A549 treated with ZK216348 at 1 μM for 4 hours (cell line): ENCODE measurements at places on chromosomes 2 and 18. TPM values are rescaled to one million over a fixed set of nuclear protein-coding genes. Genes with fewer than 3 reads are reported as not detected.

NEU2 gene
- not detected in 5 replicates for total RNA-seq

ALPI gene
- not detected in 5 replicates for total RNA-seq

UGT1A8 gene
- 0.23 TPM in 1 of 5 replicates, not detected in the others for total RNA-seq

DUSP11 gene
- total RNA-seq, result 28.7 to 38.6 TPM (median 36.5 TPM) in 5 replicates

DSEL gene
- 0.25 to 0.52 TPM (median 0.40 TPM) in 5 replicates for total RNA-seq

MRPS5 gene
- 71.8 to 85.8 TPM (median 77.0 TPM) in 5 replicates for total RNA-seq

PSMA8 gene
- not detected in 5 replicates for total RNA-seq
